ENCODE measurements at places on chromosomes 6 and 20.
A peak's percentile ranks its signal among the peaks of the same experiment; 100 is the strongest.

GRCh38 chr20:52078289-52078688, 113.3 kb downstream of the ZFP64 start:
- no peak for DNase-seq

- DNase-seq: no peak
Observed at GRCh38 chr6:18431581-18431980, 44.4 kb downstream of the RNF144B start.

DNA sequence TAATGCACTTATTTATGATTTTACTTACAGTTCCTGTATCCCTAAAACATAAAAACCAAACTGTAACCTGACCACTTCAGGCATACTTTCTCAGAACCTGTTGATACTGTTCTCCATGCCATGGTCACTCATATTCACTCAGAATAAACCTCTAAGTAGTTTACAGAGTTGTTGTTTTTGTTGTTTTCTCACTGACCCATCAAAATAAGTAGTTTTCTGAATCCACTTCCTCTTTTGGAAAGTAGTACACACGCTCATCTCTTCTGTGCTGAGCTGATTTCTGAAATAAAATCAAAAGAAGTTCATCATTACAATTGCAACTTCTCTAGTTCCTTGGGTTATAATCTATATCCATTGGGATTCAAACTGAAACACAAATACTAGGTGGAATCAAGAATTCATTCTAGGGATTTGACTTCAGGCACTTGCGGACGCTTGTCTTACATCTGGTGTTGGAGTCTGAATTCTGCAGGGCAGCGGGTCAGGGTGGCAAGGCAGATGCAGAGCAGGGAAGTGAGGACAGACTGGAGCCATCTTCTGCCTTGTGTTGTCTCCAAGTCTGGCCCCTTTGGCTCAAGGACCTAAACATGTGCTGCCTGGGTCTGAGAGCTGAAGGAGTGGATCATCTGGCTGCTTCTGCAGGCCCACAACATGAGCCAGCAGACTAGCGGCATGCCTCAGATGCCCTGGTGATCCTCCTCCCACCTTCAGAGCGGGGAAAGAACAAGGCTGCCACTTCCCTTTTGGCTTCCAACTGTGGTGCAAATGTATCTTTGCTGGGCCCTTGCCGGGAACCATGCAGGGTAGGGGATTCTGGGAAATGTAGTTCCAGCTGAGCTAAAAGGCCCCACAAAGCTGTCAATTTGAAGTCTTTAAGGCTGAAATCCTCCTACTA, 167.9 kb upstream of the MYLIP start:
- no peak for DNase-seq

DNA sequence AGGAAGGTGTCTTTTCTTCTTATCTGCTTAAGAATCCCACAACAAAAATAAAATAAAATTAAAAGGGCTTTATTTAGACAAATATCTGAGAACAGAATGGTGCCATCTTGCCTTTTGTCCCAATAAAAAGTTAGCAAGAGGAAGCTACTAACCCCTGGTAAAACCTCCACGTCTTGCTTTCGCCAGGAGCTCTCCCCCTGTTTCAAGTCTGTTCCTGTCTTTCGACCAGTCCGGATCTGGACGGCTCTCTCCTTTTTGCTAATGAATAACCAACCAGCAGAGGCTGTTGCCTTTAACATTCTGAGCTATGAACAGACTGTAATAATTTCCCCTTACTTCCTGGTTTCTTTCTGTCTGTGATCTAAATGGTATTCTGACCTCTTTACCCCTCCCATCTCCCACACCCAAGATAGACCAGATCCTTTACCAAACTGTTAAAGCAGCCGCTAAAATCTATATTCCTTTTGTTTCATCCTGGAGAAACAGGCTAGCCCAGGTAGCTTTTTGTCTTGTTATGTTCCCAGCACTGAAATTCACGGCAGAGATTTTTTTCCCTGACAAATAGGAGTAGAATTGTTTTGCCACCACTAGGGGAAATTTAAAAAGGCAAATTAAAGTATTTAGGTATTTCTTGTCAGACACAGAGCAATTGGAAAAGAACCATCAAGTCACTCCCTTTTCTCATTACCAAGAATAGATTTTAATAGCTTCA, at the start of gene FRK:
TSS of gene FRK (minus strand) at position 320 of the 712 bp plus-strand sequence. CDS start 580 bp downstream, outside the sequence.
- no peak for DNase-seq

DNA sequence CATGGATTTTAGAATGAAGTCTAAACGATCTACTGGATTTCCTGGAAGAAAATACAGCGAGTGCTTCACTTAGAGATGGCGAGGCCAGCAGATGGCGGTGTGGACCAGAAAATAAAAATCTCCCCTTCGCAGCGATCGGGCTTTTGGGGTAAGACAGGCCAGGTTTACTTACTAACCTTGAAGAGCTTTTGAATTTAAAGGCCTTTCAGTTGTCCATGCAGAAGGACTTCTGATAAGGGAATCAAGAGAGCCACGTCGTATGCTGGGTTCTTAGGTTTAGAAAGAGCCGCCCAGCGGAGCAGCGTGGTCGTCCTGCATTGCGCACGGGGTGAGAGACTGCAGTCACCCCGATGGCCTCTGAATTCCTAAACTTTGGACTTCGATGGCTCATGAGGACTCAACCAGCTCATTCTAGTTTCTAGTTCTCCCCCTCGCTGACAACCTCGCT, 125.2 kb upstream of the RALGAPA2 start:
- DNase-seq: no peak

DNA sequence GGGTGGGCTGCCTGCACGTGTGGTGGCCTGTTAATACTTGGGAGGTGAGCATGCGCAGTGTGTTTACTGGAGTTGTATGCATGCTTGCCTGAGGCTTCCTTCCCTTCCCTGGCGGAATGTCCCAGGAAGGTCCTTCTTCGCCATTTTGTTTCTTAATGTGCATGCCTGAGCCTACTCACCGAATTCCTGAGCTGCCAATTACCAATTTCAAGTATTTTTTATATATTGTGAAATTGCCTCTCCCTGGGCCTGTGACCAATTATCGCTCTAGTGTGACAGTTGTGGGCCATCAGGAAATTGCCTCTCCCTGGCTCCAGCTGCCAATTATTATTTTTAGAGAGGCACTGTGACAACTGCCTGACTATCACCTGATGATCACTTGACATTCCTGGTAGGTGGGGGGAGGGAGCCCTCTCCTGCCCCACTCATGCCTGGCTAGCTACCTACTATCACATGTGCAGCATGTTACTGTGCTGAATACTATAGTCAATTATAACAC, 70.0 kb downstream of the FAM50B start:
- no peak for DNase-seq

DNA sequence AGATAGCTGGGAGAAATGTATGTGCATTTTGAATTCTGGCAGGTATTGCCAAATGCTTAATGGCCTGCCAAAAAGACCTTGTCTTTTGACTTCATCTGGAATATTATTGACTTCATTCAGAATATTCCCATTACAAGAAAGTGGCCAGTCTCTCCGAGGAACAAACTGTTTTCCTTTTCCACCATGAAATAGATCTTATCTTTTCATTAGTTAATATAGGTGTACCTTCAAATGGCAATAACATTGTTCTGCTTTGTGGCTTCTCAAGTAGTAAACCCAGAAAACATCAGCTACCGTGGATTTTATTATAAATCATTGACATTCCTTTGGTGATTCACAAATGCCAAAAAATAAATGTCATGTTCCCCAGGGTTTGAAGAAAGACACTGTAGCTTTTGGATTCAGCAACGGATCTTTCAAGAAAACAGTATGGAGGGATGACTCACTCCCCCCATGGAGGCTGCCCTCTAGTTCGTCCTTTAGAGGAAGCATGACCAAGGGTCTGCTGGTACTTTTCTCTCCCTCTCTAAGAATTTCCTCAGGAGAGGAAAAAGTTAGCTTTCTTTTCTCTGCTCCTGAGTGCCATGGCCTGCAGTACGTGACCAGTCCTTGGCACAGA, 1.1 kb upstream of the RNF182 start:
- DNase-seq: no peak

DNA sequence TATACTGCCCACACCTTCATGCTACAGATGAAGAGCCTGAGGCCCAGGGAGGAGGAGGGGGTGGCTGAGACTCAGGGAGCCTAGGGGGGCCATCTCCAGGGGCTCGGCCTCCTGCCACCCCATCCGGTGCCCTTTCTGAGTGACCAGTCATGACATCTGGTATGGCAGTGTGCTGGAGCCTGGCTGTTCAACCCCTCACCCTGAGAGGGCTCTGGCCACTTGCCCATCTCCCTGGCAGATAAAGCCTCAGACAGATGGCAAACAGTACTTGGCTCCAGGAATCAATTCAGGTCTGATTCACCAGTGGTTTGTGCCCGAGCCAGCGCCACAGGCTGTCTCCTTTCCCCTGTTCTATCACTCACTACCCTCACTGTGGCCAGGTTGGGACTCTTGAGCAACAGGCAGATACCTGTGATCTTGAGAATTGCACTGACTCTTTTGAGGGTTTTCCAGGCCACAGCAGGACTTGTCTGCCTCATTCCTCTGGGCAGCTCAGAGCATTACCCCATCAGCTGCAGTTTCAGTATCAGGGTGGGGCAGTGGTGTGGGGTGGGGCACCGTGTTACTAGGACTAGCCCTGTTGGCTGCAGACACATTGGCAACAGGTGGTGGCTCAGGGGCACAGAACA, 22.8 kb downstream of the SRSF3 start:
- peak; percentile 45 for DNase-seq

GRCh38 chr6:14202947-14203346, 85.4 kb downstream of the CD83 start:
- DNase-seq: no peak

- no peak for DNase-seq
Observed at GRCh38 chr6:53128842-53129241, 19.8 kb downstream of the GCM1 start.
